ENCODE measurements at places on chromosomes 4 and X. TPM values are rescaled to one million over a fixed set of nuclear protein-coding genes. Genes with fewer than 3 reads are reported as not detected.
A peak's percentile ranks its signal among the peaks of the same experiment; 100 is the strongest.

GRCh38 chrX:1487401-1487800, 34.7 kb upstream of the ASMTL start:
- H3K27me3 ChIP-seq = no peaks in the 10 kb centered on the region
- peak; percentile 32 for DNase-seq
- H3K27ac ChIP-seq = no peak overlapping the region

DNA sequence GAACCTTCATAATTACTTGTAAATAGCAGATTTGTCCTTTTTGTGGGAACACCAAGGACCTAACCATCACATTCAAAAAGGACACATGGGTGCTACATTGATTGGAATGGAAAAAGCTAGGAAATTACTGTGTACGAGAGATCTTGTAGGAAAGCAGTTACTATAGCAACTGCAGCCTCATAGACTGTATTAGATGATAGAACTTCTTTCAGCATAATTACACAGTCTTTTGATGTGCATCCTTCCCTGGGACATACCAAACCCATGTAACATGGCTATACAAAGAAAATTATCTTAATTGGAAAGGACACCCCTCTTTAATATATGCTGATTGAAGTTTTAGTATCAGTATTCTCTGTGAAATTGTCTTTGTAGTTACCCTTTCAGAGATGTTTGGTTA, 130.7 kb upstream of the CTSO start:
- no peak overlapping the region for H3K27ac ChIP-seq
- H3K36me3 ChIP-seq = no peaks in the 10 kb centered on the region
- no peak for DNase-seq
- H3K4me3 ChIP-seq = no peak overlapping the region

MAOA gene
- total RNA-seq = 116 TPM

RBPJ gene
- 98.8 TPM for total RNA-seq

DNA sequence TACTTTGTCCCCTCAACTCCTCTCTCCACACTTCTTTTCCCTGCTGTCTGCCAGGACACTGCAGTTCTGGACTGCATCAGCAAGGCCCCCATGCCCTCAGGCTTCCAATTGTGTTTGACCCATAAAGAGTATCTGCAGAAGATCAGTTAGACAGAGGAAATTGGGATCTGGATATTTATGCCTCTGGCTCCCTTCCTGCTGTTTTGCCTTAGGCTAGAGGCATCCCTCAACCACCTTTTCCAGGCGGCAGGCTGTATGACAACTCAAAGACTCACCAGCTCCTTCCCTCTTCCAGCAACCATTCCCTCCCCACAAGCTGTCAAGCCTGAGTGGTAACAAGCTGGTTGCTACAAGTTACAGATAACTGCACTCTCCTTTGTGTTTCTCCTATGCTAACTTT, 66.4 kb upstream of the NDP start:
- no peaks in the 10 kb centered on the region for H3K36me3 ChIP-seq
- DNase-seq = no peak
- H3K27me3 ChIP-seq = no peaks in the 10 kb centered on the region
- H3K4me3 ChIP-seq = no peak overlapping the region
- H3K4me1 ChIP-seq = no peaks in the 10 kb centered on the region
- no peak overlapping the region for H3K27ac ChIP-seq

EDNRA gene
- 2.1 TPM for total RNA-seq

- no peak for DNase-seq
- no peaks in the 10 kb centered on the region for H3K36me3 ChIP-seq
- H3K4me3 ChIP-seq = no peak overlapping the region
- H3K27me3 ChIP-seq = no peaks in the 10 kb centered on the region
- H3K4me1 ChIP-seq = no peaks in the 10 kb centered on the region
These were observed 203.9 kb downstream of the EVC2 start for GRCh38 chr4:5504486-5504885.

DNA sequence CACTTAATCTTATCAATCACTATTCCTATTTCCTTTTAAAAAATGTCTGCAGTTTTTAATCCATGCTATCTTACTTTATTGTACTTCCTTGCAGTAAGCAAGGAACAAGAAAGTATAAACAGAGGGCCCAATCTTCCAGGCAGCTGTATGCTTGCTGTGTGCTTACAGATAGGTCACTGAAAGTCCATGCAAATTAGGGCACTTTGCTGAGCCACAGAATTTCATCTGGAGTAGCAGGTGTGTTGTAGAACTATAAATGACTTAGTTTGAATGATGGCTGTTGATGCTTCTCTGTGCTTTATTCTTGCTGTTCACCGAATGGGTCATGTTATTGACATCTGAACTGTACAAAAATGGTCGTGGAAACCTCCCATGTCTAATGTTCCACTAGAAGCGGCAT, 154.6 kb downstream of the ATOH1 start:
- no peaks in the 10 kb centered on the region for H3K4me1 ChIP-seq
- H3K36me3 ChIP-seq = no peaks in the 10 kb centered on the region
- no peak for DNase-seq
- no peak overlapping the region for H3K27ac ChIP-seq
- no peak overlapping the region for H3K4me3 ChIP-seq

GRCh38 chrX:7515681-7516413, 327.1 kb upstream of the VCX start:
- no peak overlapping the region for H3K4me3 ChIP-seq
- no peak overlapping the region for H3K27ac ChIP-seq
- no peaks in the 10 kb centered on the region for H3K36me3 ChIP-seq
- no peaks in the 10 kb centered on the region for H3K4me1 ChIP-seq
- no peak for DNase-seq

DNA sequence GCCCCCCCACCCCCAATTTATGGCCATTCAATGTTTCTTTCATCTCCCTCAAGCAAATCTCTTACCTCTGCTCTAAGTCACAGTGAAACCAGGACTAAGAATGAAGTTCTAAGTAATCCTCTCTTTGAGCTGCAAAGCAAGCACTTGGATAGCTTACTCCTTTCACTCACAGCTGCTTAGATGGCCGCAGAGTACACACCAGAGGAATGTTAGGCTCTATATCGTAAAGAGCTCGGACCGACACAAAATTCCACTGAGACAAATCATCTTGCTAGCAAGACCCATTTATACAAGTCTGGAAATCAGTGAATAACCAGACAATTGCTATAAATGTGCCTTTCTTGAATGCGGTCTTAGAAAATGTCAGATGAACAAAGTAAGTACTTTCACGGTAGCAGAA, 135.0 kb downstream of the IDS start:
- H3K27ac ChIP-seq = no peak overlapping the region
- H3K27me3 ChIP-seq = no peaks in the 10 kb centered on the region
- no peaks in the 10 kb centered on the region for H3K4me1 ChIP-seq
- no peak for DNase-seq

DNA sequence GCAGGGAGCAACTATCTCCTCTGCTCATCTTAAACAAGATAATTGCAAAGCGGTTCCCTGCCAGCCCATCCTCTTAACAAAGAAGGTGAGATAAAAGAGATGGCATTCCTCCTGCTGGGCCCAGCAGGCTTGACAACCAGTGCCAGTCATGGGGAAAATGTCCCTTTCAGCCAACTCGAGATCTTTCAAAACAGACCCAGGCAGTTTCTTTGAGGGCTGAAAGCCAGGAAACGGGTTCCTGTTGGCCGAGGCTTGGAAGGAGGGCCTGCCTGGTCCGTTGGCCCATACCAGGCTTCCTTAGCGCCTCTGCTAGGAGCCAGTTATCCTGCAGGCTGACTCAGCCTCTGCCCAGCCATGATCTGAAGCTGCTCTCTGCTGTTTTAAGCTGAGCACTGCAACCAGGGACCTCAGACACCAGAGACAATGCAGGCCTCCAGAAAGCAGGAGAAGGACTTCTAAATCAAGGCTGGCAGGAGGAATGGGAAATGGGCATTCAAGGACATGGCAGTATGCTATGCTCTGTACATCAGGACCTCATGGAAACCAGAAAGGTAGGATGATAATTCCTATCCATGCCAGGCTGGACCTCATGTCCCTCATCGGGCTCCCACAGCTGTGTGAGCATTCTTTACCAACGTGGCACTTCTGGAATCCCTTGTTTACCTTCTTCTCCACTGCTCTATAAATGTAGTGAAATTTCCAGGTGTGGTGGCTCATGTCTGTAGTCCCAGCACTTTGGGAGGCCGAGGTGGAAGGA, 42.4 kb upstream of the SLC2A9 start:
- DNase-seq = peak; percentile 89
- H3K4me3 ChIP-seq = no peak overlapping the region
- H3K27ac ChIP-seq = peak overlapping the region; percentile 50

- no peaks in the 10 kb centered on the region for H3K27me3 ChIP-seq
- peaks cover 47% of the 10 kb centered on the region for H3K4me1 ChIP-seq
- H3K4me3 ChIP-seq = no peak overlapping the region
These were observed 97.8 kb downstream of the AFAP1 start for GRCh38 chr4:7841894-7842293.

- DNase-seq = no peak
- no peak overlapping the region for H3K27ac ChIP-seq
- no peaks in the 10 kb centered on the region for H3K4me1 ChIP-seq
- H3K27me3 ChIP-seq = no peaks in the 10 kb centered on the region
- no peaks in the 10 kb centered on the region for H3K36me3 ChIP-seq
These were observed 125.7 kb upstream of the GABRG1 start for GRCh38 chr4:46249516-46249915.

DNA sequence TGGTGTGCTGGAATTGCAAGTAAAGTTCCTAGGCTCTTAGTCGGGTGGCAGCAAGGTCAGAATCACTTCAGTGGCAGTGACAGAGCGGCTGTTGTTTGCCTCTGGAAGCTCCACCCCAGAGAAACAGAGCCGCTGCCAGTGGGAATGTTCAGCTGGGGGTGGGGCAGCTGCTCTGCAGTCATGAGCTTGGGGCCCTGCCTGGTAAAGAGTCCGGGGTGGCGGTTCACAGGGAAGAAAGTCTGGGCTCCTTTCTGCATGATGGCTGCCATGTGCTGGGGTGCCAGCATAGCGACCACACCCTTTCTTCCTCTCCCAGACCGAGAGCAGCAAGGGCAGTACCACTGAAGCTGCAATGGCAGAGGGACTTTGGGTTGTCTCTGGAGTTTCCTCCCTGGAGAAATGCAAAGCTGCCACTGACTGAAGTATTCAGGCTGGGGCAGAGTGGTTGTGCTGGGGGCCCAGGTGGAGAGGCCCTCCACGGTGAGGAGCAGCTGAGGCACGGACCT, 108.8 kb upstream of the CENPE start:
- H3K4me3 ChIP-seq = no peak overlapping the region
- no peaks in the 10 kb centered on the region for H3K4me1 ChIP-seq
- DNase-seq = peak; percentile 59
- no peak overlapping the region for H3K27ac ChIP-seq

- no peak overlapping the region for H3K27ac ChIP-seq
- no peak for DNase-seq
- H3K36me3 ChIP-seq = peaks cover 58% of the 10 kb centered on the region
- H3K4me3 ChIP-seq = no peak overlapping the region
- H3K27me3 ChIP-seq = no peaks in the 10 kb centered on the region
These were observed 13.0 kb downstream of the RBMX start for GRCh38 chrX:136867518-136867917.

PLK4 gene
- not detected for total RNA-seq

GRCh38 chr4:104330125-104330905, 164.4 kb downstream of the CXXC4 start:
- DNase-seq = no peak
- H3K4me3 ChIP-seq = no peak overlapping the region
- H3K27me3 ChIP-seq = no peaks in the 10 kb centered on the region
- H3K4me1 ChIP-seq = no peaks in the 10 kb centered on the region
- no peak overlapping the region for H3K27ac ChIP-seq

NUDT9 gene
- total RNA-seq = 23.2 TPM

DRD5 gene
- 0.54 TPM for total RNA-seq

DNA sequence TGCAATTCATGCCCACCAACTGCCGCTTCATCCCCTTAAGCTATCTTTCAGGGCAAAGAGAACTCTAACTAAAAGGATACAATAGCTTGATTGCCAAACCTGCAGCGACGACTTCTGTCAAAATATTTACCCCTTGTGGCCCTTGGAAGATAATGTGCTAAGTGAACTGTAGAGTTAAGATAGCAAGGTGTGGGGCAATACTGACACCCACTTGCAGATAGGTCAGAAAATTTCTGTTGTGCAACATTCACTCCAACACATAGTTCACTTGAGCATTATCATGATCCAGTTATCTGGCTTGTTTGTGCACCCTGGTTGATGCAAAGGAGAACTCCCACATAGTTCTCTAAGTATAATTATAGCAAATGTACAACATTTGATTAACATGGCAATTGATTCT, 55.6 kb downstream of the RHOXF2B start:
- no peak for DNase-seq
- no peak overlapping the region for H3K4me3 ChIP-seq
- H3K27ac ChIP-seq = no peak overlapping the region
- H3K27me3 ChIP-seq = peaks cover 7% of the 10 kb centered on the region
- no peaks in the 10 kb centered on the region for H3K36me3 ChIP-seq

DNA sequence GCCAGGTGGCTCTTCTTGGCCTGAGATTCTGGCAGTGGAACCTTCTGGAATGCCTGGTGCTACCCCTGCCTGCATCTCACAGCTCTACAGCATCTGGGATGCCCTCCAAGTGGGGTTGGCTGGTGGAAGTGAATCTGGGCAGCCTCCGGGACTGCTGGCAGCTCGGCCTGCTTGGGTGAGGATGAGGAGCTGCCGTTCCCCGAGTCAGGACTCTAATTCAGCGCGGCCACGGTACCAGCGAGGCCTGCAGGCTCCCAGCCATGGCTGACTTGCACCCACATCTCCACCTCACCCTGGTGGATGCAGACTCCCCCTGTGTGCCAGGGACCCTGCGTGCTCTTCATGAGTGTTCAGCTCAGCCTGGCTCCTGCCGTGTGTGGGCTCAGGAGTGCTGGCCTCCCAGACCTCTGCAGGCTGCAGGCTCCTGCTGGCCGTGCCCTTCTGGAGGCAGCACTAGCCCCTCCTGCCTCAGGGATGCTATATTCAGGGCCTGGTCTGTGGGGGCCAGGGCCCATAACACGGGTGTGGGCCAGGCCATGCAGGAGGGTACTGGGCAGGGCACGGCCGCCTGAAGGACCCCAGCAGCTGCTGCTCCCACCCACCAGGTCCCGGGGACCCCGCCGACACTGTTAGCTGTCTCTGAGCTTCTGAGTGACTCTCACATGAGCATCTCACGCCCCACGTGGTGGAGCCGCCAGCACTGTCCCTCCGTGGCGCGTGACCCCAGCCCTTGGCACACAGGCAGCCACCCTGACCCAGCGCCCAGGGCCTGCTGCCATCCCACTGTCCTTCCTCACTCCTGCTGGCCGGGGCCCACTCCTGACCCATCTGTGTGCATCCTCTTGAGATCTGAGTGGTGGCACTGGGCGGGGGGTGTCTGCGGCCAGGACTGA, 10.6 kb downstream of the UVSSA start:
- peaks cover 6% of the 10 kb centered on the region for H3K4me1 ChIP-seq
- no peak for DNase-seq
- H3K27me3 ChIP-seq = no peaks in the 10 kb centered on the region
- H3K4me3 ChIP-seq = no peak overlapping the region
